Caco-2 (cell line): ENCODE measurements at places on chromosomes 11 and 22. TPM values are rescaled to one million over a fixed set of nuclear protein-coding genes. Genes with fewer than 3 reads are reported as not detected.

DNA sequence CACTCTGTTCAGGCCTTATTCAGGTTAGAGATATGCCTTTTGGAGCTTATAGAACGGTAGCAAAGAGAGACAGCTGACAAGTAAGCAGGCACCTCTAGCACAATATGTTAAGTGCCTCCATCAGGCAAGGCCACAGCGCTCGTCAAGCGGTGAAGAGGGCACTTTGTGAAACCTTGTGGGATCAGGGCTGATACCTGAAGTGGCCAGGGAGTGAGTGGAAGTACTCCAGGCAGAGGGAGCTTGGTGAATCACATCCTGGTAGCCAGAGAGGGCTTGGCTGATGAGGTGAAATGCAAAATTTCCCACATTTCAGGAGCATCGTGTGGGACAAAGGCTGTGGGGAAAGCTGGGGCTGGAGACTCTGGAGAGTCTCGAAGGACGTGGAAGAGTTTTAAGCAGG is 87.4 kb downstream of the PKNOX2 start:
- H3K4me1 ChIP-seq = no peaks in the 10 kb centered on the region
- no peak overlapping the region for H3K4me3 ChIP-seq
- H3K27me3 ChIP-seq = no peaks in the 10 kb centered on the region; the same call in none of the 2 replicates
- H3K36me3 ChIP-seq = no peaks in the 10 kb centered on the region

DNA sequence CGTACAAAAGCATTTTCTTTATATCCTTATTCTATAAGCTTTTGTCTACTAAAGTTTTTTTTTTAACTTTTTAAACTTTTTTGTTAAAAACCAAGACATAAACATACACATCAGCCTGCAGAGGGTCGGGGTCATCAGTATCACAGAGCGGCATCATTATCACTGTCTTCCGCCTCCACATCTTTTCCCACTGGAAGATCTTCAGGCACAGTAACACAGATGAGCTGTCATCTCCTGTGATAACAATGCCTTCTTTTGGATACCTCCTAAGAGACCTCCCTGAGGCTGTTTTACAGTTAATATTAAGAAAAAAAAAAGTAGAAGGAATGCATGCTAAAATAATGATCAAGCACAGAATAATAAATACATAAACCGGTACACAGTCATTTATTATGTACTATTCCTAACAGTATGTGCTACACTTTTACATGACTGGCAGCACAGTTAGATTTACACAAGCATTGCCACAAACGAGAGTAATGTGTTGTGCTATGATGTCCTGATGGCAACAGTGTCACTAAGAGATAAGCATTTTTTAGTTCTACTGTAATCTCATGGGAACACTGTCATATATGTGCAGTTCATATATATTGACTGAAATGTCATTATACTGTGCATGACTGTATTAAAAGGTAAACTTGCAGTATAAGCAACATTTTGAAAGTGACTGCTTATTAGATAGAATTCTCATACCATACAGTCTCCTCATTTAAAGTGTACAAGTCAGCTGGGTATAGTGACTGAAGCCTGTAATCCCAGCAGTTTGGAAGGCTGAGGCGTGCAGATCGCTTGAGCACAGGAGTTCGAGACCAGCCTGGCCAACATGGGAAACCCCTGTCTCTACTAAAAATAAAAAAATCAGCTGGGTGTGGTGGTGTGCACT is 58.6 kb downstream of the KDM2A start:
- no peak overlapping the region for H3K4me3 ChIP-seq
- DNase-seq = no peak
- H3K36me3 ChIP-seq = no peaks in the 10 kb centered on the region; the same call in 1 of the 2 replicates
- no peaks in the 10 kb centered on the region for H3K4me1 ChIP-seq

- no peak overlapping the region for H3K27ac ChIP-seq
- DNase-seq = no peak
- H3K4me1 ChIP-seq = no peaks in the 10 kb centered on the region
- H3K4me3 ChIP-seq = no peak overlapping the region
These were observed 9.4 kb downstream of the UBQLN3 start for GRCh38 chr11:5500393-5500801.

GRCh38 chr11:9489080-9489765 is 28.4 kb downstream of the ZNF143 start:
- H3K27ac ChIP-seq = no peak overlapping the region
- 0 out of 2 replicates have a peak, but pooled peaks cover 6% of the 10 kb centered on the region for H3K4me1 ChIP-seq
- DNase-seq = no peak
- no peak overlapping the region for H3K4me3 ChIP-seq

DNA sequence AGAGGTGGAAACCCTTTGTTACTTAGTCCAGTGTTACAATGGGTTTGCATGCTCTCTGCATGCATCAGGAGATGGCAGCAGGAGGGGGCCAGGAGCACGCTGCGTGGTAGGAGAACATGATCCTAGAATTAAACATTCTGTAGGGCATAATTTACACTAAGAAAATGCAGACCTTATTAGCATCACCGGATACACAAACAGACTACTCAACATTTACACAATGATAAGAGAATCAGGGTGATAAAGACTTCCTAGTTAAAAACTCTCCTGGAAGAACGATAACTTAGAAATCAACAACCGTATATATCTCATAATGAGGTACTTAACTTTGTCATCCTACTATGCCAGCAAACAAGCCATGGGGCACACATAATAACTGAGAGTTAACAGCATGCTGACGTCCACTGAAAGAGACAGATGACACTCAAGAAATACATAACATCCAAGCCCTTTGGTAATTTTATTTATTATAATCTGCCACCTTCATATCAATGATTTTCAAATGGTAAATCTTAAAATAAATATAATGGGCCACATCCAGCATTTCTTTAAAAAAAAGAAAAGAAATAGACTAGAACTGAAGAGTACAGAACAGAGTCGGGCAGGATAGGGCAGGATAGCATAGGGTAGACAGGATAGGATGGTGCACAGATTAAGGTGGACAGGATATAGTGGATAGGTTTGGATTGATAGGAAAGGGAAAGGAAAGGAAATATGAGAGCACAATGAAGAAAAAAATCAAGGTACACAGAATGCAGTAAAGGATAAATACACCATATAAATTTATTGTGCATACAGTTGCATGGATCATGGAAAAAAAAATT is 27.5 kb downstream of the CADM1 start:
- DNase-seq = no peak

DNA sequence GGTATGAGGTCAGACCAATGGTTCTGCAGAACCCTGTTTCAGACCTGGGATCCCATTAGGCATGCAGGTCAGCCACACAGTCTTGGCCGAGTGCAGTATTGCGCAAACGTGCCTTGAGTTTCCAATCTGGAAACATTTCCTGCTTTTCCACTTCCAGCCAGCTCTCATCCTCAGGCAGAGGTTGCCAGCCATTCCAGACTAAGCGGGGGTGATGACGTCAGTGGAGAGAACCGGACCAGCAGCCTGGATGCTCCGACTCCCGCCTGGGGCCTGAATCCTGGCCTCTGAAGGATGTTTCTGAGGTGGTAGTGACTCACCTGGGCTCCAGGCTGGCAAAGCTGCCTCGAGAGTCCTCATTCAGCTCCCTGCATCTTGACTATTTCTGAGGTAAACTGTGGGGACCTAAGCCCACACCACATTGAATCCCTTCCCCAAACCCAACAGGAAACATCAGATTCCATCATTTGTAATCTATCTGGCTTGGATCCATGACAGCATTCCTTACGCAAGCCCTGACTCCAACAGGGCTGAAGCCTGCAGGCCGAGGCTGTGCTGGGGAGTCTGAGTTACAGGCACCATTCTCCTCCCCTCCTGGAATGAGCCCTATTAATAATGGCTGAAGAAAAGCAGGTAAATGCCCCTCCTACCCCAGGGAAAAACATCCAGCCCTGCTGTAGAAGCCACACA is 83.0 kb downstream of the ABTB2 start:
- H3K36me3 ChIP-seq = no peaks in the 10 kb centered on the region
- no peaks in the 10 kb centered on the region for H3K4me1 ChIP-seq
- no peaks in the 10 kb centered on the region for H3K27me3 ChIP-seq

GRCh38 chr11:102806296-102806695 is 8.3 kb upstream of the MMP1 start:
- no peak overlapping the region for H3K4me3 ChIP-seq
- H3K36me3 ChIP-seq = no peaks in the 10 kb centered on the region
- no peaks in the 10 kb centered on the region for H3K27me3 ChIP-seq
- DNase-seq = no peak
- H3K27ac ChIP-seq = no peak overlapping the region
- H3K4me1 ChIP-seq = no peaks in the 10 kb centered on the region

DNA sequence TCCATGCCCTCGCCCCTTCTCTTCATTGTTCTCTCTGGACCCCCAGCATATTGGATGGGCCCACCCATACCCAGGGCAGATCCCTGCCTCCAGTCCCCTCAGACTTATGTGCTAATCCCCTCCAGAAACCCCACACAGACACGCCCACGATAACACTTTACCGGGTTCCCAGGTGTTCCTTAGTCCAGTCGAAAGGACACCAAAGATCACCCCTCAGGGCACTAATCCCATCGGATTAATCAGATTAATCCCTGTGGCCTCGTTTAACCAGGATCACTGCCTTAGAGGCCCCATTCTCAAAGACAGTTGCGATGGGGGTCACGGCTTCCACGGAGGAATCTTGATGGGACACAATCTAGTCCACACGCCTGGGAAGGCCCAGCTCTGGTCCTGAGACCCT is 80.8 kb downstream of the SHANK2 start:
- H3K4me3 ChIP-seq = no peak overlapping the region
- DNase-seq = peak; percentile 22
- no peaks in the 10 kb centered on the region for H3K4me1 ChIP-seq
- H3K27me3 ChIP-seq = no peaks in the 10 kb centered on the region

SPA17 gene
- 3.7 and 4.2 TPM in 2 replicates for total RNA-seq

GGT5 gene
- total RNA-seq = 0.51 and 0.66 TPM in 2 replicates

BTG4 gene
- total RNA-seq = 0.61 and 1.2 TPM in 2 replicates

MUC2 gene
- total RNA-seq = 0.05 and 0.35 TPM in 2 replicates

TRPC6 gene
- 0.14 and 0.32 TPM in 2 replicates for total RNA-seq

ART1 gene
- total RNA-seq = not detected in 2 replicates
